ENCODE measurements at places on chromosomes 2 and 18.

DNA sequence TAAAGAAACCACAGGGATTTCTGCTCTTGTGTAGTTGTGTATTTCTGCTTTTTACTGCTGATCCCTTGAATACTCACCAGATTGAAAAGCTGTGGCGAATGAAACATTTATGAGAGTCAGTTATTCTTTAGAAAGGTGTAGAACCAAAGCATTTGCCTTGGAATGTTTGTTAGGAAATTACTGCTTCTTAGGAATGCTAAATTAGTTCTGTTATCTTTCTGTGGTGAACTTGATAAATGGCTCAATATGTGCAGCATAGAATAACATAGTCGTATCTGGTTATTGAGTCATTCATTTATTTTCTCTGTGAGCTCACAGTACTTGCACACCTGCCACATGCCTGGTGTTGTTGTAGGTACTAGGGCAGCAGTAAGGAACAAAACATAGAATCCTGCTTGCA, 57.0 kb upstream of the FAM237A start:
- no peak for DNase-seq

DNA sequence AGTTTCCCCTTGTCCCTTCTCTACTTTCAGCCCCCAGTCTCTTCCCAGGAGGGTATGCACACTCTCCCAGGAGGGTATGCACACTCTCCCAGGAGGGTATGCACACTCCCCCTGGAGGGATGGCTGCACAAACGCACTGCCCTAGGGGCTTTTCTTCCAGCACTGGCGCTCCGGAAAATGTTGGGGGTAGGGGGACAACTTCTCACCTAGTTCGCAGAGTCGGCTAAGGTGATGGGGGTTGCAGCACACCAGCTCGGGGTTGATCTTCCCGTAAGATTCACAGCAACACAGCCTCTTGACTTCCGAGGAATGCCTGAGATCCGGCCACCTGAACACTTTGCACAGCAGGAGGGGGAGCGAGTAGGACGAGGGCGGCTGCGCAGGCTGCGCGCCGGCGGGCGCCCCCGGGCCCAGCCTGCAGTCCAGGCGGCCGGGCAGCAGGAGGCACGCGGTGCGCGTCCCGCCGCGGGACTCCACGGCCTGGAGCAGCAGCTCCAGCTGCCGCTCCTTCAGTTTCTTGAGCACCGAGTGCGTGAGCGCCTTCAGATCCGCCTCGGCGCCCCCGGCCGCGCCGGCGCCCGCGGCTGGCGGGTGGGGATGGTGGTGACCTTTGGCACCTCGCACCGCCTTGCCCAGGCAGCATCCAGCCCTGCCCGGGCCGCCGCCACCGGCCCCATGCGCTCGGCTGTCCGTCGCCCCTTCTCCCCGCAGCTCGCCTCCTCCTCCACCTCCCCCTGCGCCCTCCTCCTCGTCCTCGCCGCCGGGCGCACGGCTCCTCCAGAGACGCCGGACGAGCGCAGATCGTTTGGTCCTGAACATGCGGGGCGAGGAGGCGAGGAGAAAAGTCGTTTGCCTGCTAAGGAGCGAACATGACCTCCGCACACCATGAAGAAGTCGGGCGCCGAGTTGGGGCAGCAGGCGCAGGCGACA, 894 bp downstream of the SMAD7 start:
- no peak for DNase-seq

DNA sequence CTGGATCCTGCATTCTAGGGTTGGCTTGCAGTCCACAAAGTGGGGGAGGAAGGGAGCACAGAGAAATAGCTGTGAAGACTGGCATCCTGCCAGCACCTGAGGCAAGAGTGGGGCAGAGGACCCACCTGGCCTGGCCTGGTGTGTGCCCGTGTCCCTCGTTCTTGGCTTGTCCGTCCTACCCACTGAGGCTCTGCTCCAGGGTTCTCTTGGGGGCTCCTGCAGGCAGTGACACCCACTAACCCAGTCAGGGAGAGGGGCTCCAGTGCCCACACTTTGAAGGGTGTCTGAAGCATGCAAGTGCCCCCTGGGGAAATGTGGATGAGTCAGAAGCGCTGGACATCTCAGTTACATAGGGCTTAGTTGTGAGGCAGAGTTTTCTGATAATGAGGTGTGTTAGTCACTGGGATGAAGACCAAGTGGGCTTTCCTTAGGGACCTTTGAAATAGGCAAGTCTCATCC, 79.4 kb downstream of the SLC4A3 start:
- no peak for DNase-seq

- no peak for DNase-seq
These were observed 14.1 kb downstream of the DCTN1 start for GRCh38 chr2:74366036-74366435.

DNA sequence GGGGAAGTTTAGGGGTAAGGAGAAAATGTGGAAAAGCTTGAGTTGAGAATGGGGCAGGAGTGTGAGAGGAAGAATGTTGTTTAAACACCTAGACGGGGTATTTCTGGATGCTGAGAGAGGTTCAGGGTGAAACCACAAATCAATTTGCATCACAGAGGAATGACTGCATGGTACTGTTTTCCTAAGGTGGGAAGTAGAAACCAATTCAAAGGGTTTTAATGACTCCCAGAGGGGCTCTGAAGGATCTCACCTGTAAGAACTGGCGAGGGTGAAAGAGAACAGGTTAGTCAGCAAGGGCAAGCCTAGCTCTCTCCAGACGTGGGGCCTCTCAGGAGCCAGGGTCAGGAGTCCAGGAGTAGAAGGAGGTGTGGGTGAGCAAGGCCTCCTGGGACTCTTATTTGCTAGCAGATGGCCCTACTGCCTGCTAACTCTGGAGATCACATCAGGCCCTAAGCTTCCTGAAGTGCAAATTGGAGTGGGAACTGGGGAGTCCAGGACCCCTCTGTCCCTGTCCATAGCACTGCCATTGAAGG, 133.0 kb upstream of the CELF4 start:
- DNase-seq: no peak
